ENCODE measurements at places on chromosomes 5 and 9.

- no peak for DNase-seq
These were observed 13.6 kb downstream of the LCN10 start for GRCh38 chr9:136729144-136729543.

GRCh38 chr5:174800435-174800834 lies 76.1 kb downstream of the MSX2 start:
- DNase-seq: no peak

DNA sequence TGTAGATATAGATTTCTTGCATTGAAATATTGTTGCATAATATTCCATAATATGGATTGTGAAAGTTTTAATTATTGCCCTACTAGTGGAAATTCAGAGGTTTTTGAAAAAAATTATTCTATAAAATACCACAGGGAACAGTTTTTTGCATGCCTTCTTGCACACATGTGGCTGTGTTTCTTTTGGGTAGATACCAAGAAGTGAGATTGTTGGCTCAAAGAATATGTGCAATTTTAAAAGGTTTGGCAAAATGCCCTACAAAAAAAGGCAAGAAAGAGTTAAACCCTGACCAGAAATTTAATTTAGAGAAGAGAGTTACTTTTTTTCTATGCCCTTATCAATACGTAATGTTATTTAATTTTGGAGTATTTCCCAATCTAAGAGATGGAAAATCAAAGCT lies 270.8 kb upstream of the DAPK1 start:
- no peak for DNase-seq

- DNase-seq: no peak
These were observed 154.5 kb downstream of the ARSB start for GRCh38 chr5:78830528-78831046.

- no peak for DNase-seq
These were observed 77.9 kb upstream of the ATG10 start for GRCh38 chr5:81893961-81894360.

DNA sequence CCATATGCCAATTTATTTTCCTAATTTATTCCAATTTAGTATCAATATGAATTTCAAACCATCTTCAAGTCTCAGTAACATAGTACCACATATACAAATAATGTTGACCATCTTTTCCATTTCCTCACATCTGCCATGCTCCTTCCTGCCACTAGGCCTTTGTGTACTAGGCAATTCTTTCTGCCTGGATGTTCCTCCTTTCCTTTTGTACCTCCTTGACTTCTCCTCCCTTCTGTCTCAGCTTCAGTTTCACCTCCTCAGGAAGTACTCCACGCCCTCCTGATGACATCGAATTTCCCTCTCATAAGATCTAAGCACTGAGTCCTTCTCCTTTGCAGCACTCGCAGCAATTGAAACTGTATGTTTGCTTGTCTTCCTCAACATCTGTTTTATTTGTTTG lies 53.9 kb downstream of the MEF2C start:
- DNase-seq: no peak

- no peak for DNase-seq
These were observed 114.5 kb upstream of the SPRY4 start for GRCh38 chr5:142439207-142439860.

DNA sequence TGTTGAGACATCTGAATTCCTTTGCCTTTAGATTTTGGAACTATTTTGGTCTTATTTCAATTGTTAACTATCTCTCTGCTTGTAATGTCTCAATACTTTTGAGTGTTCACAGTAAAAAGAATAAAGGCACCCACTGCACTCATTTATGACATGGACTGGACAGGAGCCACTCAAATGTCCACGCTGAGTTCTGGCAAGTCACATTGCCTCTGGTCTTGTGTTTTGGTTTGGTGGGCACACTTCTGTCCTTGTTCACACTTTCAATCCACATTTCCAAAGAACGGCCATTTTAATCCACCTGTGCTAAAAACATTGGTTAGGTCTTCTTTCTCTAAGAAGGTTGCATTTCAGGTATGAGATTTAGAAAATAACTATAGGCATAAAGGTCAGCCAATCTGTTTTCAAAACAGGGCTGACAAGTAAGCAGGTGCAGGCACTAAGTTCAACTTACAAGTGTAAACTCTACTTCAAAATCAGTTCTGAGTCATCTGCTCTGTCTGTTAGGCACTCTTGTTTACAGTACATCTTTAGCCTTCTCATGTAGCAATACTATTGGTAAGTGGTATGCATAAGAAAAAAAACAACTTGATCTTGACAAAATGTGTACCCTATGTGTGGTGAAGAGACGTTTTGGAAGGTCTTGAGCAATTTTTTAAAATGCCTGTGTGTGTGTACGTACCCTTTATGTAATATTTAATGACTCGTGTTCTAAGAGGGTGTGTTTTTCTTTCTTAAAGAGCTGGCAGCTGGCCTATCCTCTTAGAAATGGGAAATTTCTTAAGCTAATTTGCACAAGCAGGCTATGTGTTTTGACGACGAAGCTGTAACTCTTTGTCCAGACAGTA lies 31.5 kb upstream of the ZFAND5 start:
- no peak for DNase-seq

DNA sequence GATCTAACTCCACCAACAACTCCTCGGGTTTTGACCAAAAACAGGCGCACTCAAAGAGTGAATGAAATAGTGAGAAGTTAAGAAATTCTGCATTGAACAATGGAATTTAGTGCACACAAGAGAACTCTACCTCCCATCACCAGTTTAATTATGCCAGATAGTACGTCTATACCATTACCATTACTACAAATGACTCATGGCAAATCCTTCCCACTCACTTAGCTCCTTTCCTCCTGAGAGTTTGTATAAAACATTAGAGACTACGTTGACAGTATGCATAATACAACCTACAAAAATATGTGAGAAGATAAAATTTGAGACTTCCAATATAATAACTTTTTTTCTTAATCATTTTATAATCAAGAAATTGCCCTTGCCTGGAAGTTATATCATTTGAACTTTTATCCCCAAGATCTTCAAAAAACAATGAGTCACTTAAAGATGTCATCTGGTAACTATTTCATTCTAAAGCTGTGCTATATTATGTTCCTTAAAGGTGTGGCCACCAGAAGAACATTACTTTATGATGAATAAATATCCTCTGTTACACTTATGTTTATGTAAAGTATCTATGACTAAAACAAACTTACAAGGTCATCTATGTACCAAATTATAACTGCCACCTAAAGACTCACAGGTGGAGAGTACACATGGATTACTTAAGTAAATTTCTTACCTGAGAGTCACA lies 297.9 kb upstream of the PTGER4 start:
- no peak for DNase-seq

- DNase-seq: no peak
These were observed 138.8 kb upstream of the COL5A1 start for GRCh38 chr9:134502809-134503211.

GRCh38 chr5:59773294-59773693 lies 120.2 kb downstream of the PDE4D start:
- DNase-seq: no peak

Data from esophagus squamous epithelium (tissue), 5 donors.